ENCODE measurements at places on chromosomes 2 and 18.

- no peak for DNase-seq
These were observed 39.7 kb upstream of the SOCS6 start for GRCh38 chr18:70249118-70249517.

GRCh38 chr2:102062802-102063201 lies 71.0 kb downstream of the IL1R2 start:
- DNase-seq, result no peak

GRCh38 chr18:26181343-26181826 lies 44.9 kb upstream of the TAF4B start:
- no peak for DNase-seq

- no peak for DNase-seq
These were observed 100.7 kb upstream of the SMAD7 start for GRCh38 chr18:49051311-49051967.

DNA sequence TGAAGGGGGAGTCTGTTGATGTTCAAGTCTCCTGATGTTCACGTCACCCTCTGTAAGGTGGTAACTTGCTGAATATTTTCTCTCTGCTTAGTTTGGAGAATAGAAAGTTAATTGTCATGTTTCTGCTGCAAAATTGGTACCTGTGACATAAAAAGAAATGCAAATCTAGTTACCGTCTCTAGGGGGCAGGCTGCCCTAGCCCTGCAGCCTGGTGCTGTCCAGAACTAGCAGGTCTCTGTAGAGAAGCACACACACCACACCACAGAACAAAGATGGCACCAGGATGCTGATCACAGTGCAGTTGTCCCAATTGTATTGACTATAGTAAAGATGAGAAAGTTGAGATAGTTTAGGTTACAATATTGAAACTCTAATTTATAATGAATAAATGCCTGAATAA lies 47.0 kb downstream of the SLC9A4 start:
- DNase-seq, result peak; percentile 15

DNA sequence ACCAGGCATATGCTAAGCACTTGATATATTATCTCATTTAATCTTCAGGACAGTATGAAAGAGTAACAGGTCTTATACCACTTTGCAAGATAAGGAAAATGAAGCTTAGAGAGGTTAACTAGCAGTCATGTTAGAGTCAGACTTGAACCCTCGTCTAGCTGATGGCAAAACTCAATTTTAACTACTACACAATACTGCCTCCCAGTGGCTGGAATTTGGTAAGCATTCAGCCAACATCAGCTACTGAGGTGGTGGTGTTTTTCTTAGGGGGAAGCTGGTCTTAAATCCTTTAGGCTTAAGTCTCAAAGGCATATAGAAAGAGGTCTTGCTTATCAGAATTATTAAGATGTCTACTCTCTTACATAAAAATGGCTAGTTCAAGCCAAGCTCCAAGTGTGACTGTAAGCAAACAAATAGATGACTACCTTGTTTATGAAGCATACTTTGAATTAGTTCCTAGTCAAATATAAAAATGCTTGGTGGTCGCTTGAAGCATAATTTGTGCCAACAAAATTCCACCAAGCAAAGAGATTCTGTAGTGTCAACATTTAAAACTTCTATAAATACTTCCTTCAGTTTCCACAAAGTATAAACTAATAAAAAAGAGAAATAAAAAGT lies 325.4 kb upstream of the FIGN start:
- DNase-seq, result peak; percentile 20

DNA sequence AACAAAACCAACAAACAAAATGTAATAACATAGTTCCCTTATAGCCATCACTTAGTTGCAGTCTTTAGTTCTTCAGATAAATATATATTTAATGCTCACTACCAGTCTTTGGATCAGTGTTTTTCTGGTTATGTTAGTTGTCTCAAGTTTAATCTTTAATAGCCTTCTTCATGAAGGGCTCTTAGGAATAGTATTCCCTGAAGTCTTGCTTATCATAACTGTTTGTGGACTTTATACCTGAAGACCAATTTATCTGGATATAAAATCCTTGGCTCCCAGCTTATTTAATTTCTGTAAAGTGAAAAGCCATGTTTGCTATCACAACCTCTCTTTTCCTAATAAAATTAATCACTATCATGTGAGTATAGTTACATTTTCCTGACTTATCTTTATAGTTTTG lies 379.7 kb downstream of the ARL6IP6 start:
- DNase-seq, result no peak

- no peak for DNase-seq
These were observed 4.1 kb downstream of the MYO1B start for GRCh38 chr2:191249156-191249813.

- DNase-seq, result no peak
These were observed 20.8 kb downstream of the PXDN start for GRCh38 chr2:1723397-1724042.

DNA sequence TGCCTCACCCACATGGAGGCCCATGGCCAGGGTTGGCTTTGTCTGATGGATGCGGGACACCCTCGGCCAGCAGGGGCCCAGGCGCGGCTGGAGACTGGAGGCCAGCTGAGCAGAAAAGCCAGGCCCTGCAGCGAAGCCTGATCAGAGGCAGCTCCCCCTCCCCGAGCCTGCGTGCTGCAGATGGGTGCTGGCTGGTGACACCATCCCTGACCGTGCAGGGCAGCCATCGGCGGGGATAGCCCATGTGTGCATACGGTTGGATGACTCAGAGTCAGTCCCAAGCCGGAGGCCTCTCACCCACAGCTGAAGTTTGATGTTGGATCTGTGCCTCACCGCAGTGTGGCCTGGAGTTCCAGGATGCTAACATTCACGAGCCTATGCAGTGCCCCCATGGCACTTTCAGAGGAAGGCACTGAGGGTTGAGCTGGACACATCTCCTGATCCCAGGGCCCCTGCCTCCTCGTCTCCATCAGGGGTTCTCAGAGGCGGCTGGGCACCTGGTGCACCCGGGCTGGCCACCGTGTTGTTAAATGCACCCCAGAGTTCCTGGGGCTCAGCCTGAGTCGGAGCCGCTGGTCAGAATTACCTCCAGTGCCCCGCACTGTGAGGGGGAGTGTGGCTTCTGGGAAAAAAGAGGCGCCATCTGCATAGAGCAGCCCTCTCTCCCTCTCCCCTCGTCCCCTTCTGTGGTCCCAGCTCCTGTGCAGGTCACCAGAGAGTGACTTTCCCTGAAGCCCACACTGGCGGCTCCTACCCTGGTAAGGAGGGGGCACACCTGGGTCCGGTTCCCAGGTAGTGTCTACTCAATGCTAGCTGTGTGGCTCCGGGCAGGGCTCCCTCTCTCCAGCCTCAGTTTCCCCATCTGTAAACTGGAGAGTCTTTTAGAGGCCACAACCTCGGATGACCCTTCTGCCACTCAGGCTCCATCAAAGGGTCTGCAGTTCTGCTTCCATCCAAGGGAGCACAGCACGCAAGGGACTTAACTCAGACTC lies 19.4 kb upstream of the KIF1A start:
- DNase-seq, result no peak

- DNase-seq, result no peak
These were observed 74.9 kb upstream of the DOCK10 start for GRCh38 chr2:225117051-225117716.

DNA sequence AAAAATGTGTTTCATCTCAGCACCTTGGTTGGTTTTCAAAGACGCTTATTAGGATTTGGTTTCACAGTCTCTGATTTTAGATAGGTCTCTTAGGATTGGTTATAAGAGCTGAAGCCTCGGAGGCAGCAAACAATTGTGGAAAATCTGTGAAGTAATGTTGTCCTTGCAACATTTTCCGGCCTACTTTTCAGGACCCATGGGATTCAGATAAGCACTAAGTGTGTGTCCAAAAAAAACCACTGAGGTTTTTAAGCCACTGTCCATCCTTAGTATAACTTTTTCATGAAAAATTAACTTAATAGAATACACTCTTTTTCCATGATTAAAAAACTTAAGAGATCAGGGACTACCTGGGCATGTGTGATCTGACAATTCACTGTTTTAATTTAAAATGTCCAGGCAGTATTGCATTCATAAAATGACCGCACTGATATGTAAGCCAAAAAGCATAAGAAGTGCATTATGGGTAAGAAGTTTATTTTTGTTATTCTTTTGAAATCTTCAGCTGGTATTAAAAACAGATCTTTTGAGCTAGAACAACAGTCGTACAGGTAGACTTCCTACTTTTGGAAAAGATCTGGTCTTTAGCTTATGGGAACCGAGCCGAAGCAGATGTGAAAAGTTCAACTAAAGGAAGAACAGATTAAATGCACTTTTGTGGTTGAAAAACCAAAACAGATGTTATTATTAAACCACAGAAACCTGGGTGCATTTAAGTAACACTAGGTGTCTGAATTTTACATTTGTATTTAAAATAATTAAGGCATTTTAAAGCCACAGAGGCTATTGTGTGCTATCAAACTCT lies 479.4 kb upstream of the ZEB2 start:
- DNase-seq, result no peak

- DNase-seq, result no peak
These were observed 436.6 kb downstream of the IRS1 start for GRCh38 chr2:226362980-226363379.

- DNase-seq, result no peak
These were observed 68.9 kb upstream of the CAB39 start for GRCh38 chr2:230643576-230644291.

DNA sequence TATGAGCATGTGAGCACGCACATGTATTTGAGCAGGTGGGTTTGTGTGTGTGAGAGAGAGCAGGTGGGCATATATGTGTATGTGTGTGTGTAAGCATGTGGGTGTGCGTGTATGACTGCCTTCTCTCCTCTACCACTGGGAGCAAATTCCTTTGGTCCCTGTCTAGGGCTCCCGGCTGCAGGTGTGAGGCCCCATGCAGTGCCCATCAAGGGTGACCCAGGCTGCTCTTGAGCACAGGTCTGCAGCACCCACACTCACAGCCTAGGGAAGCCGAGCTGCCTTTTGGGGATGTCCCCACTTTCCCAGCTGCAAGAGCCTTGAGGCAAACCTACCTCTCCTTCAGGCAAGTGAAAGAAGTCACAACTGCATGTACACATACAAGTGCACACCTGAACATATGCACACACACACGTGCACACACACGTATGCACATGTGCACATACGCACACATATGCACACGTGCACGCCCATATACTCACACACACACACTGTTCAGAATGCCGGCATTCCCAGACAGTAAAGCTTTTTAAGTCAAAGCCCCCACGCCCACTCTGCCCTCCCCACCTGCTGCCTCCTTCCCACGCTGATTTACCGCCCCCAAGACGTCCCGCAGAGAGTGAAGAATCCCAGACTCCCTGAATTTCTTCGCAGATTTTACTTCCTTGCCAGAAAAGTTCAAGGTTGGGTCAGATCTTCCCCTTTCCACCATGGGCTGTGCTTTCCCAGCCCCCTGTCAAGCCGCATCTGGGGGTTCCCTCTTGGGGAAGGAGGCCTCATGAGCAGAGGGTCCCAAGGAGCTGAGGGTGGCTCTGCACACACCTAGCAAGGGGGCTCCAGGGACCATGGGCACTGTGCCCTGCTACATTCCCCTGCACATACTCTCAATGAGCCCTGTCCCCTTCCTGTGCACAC lies 170.6 kb downstream of the TWIST2 start:
- DNase-seq, result no peak

DNA sequence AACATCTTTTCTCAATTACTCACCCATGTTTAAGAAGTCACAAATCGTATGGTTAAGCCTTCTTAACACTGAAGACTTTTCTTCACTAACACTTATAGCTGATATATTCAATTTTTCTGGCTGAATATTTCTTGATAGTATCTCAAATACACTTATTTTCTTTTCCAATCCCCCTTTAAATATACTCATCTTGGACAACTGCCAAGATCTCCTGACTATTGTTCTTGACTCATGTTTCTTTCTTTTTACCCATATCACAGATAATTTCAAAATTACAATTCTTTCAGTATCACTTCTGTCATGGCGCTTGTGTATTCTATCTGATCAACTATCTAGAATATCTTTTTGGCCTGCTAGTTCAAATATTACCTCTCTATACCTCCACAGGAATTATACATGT lies 954.3 kb upstream of the ACVR2A start:
- no peak for DNase-seq

GRCh38 chr2:145235312-145235711 lies 715.4 kb upstream of the ZEB2 start:
- DNase-seq, result no peak

GRCh38 chr18:40210696-40211095 lies 1744.3 kb upstream of the PIK3C3 start:
- no peak for DNase-seq

GRCh38 chr2:10768063-10768507 lies 44.5 kb downstream of the PDIA6 start:
- DNase-seq, result no peak

DNA sequence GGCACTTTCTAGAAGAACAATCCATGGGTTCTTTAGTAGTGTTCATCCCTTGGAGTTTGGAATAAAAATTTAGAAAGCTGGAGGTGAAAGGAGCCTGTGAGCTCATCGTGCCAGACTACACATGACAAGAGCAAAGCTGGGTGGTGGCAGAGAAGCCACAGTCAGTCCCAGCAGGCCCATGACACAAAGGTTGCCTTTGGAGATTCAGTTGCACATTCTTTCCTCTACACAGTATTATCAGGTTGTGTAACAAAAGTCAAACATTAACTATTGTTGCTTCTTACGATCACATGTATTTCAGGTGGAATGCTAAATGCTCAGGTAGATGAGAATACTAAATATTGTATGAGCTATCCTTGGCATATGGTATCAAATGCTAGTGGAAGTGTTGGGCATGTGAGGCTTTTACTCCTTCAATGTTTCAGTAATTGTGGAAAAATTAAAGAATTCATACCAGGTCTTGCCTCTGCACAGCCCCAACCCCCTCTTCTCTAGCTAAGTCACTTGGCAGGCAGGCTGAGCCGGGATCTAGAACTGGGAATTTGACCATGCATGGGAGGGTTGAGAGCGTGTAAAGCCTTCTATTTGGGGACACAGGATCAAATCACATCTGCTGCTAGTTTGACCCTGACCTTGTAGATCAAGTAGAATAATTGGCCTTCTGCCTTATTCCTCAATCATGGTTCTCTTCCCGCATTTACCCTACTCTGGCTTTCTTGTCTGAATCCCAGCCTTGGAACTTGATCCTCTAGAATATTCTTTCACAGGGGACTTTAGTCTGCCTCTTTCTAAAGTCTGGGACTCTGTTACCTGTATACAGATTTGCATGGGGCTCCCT lies 230.9 kb downstream of the GCA start:
- DNase-seq, result no peak

All from DND-41 (cell line).